ENCODE measurements at places on chromosomes 1 and 21. TPM values are rescaled to one million over a fixed set of nuclear protein-coding genes. Genes with fewer than 3 reads are reported as not detected.

Gene DDR2
- 194 TPM for polyA plus RNA-seq

Gene GON4L
- polyA plus RNA-seq, result 22.3 TPM

- DNase-seq, result no peak
Observed at GRCh38 chr21:33278721-33279120, 12.6 kb downstream of the IL10RB start.

- no peak for DNase-seq
Observed at GRCh38 chr1:162928141-162928540, 67.2 kb upstream of the CCDC190 start.

DNA sequence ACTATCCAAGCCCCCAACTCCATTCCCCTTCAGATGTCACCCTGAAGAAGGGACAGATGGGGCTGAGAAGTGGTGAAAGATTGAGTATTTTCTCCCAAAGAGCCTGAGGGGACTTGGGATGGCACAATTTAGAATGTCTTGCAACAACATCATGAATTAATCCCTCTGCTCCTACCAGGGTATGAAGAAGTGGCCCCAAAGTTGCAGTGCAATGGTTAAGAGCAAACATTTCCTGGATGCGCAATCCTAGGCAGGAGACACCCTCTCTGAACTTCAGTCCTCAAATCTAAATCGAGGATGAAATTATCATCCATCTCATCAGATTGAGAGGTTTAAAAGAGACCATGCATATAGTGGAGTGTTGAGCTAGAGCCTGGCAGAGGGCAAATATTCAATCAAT is 28.6 kb upstream of the CITED4 start:
- no peak for DNase-seq

Measured in AG04450 (cell line).